BJ (cell line): ENCODE measurements at places on chromosomes 3 and 15.

- DNase-seq = no peak
Observed at GRCh38 chr3:5442106-5442785, 254.7 kb downstream of the EDEM1 start.

- DNase-seq = no peak
Observed at GRCh38 chr3:174102866-174103265, 705.3 kb downstream of the NLGN1 start.

GRCh38 chr3:43316783-43317460, 30.6 kb downstream of the SNRK start:
- no peak for DNase-seq

DNA sequence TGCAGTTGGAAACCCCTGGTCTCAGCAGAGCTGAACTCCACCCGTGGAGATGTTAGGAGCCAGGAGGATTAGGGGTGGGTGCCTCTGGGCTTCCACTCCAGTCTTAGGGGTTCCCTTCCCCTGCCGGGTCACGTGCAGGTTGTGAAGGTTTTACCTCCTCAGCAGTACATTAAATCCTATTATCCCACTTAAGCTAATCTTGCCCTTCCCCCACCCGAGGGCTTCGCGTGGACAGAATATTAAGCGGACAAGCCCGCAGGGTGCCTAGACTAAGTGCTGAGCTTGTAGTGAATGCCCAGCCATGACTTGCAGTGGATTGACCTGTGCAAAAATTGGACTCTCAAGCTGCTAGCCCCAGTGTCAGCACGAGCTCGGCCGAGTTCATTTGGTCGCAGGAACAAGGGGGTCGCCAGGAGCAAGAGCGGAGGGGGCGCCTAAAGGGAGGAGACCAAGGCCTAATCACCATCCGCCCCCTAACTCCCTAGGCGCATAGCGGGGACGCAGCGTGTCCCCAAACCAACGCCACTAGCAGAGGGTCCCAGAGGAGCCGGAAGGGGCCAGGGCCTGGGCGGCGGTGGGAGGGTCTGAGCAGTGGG, 498 bp upstream of the SEMA4B start:
- no peak for DNase-seq

DNA sequence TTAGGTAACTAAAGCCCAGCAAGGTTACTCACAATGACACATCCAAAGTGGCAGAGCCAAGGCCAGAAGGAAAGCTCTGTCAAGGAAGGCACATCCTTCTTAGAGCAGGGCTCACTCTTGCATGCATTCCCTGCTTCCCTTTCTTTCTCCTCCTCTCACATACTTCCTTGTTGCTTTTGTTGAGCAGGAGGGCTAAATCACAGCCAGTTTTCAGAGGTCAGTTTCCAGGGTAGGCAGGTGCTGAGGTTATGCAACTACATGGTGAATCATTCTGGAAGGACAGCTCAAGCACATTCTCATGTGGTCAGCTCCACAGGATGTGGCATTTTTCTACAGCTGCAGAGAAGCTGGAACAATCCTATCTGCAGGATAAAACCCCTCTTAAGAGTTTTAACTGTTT, 275.6 kb downstream of the ZNF621 start:
- DNase-seq = peak; percentile 16

GRCh38 chr3:42061025-42061712, 30.0 kb upstream of the TRAK1 start:
- DNase-seq = no peak
